ENCODE measurements at places on chromosomes 1 and 21.

DNA sequence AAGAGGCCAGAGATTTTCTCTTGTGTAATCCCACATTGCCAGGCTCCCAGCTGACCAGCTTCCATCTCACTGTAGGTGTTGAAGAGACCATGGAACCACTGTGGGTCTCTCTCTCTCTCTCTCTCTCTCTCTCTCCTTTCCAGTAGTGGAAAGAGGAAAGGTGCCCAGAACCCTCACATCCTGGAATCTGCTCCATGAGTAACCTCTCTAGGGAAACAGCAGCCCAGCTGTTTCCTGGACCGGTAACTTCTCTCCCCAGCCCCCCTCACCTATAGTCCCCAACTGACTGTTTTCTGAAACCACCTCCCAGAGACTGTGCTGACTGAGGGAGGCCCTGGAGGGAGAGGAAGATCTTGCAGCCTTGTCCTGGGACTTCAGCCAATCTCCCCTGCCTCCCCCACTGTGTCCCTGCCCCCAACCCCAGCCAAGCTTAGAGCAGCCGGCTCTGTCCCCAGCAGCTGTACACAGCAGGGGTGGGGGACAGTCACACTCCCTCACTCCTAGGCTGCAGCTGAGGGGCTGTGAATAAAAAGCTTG is 20.6 kb upstream of the SLC45A3 start:
- DNase-seq, result no peak

DNA sequence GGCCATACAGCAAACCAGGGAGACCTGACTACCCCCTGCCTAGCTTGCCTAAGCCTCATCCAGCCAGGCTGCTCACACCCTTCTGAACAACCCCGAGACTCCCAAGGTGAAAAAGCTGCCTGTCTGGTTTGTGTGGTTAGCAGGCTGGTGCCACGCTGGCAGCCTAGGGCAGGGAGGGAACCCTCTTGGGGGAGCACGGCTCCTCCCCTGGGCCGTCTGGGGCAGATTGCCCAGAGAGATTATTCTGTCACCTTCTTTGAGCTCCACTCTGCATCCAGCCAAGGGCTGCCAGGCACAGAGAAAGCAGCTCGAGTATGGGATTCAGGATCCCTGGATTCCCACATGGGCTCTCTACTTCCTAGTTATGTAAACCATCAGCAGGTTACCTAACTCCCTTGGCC is 27.5 kb upstream of the TCEA3 start:
- DNase-seq, result no peak

- no peak for DNase-seq
These were observed 4.2 kb downstream of the TMEM51 start for GRCh38 chr1:15157524-15158399.

GRCh38 chr1:167223144-167224103 is 2.7 kb downstream of the POU2F1 start:
- no peak for DNase-seq

Measured in esophagus muscularis mucosa (tissue), 4 donors.